Calu3 (cell line): ENCODE measurements at places on chromosomes 6 and 20. TPM values are rescaled to one million over a fixed set of nuclear protein-coding genes. Genes with fewer than 3 reads are reported as not detected.
A peak's percentile ranks its signal among the peaks of the same experiment; 100 is the strongest.

- DNase-seq = no peak
Measured at GRCh38 chr6:164347455-164347854, 932.9 kb downstream of the QKI start.

- no peak for DNase-seq
Measured at GRCh38 chr6:135938576-135939207, 87.2 kb downstream of the PDE7B start.

DNA sequence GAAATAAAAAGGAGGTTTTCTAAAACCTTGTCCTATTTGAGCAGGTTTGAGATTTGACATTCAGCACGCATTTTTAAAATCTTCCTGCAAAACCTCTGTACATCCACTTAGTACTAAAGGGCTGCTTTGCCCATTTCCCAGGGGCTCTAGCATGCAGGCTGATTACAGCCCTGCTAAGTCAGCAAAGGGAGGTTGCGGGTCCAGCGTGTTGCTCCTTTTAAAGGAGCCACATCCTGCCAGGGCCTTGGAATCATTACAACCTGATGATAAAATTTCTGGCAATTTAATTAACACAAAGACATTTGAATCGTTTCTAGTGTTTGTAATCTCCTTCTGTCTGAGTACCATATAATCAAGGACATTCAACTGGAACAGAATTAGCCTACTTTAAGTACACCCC is 455.1 kb upstream of the CITED2 start:
- no peak for DNase-seq

DNA sequence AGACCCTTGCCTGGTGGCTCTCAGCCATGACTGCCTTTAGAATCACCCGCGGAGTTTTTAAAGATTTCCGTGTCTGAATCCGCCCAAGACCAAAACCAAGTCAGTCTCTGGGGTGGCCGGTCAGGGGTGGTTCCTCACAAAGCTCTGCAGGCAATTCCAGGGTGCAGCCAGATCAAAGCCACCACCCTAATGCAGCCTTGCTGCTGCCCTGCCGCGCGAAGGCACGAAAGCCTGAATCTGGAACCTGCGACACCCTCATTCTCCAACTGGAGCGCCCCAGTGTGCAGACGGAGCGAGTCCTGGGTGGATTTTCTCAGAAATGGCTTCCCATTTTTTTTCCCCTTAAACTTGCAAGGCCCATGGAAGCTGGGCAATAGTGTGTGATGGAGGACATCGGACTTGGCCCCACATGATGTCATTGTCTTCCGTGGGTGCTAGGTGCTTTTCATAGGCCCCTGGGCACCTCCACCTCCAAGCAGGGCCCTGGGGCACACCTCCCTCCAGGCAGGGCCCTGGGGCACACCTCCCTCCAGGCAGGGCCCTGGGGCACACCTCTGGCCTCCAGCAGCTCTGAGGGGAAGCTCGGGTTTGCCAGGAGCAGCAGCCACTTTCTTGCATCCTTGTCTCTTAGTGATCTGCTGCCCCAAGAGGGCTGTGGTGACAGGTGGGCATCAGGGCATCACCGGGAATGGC is 343.1 kb downstream of the ZFAND3 start:
- no peak for DNase-seq

- DNase-seq = no peak
Measured at GRCh38 chr6:10583509-10583901, 62.4 kb downstream of the GCNT2 start.

- DNase-seq = no peak
Measured at GRCh38 chr6:82072121-82072521, 175.4 kb downstream of the IBTK start.

DNA sequence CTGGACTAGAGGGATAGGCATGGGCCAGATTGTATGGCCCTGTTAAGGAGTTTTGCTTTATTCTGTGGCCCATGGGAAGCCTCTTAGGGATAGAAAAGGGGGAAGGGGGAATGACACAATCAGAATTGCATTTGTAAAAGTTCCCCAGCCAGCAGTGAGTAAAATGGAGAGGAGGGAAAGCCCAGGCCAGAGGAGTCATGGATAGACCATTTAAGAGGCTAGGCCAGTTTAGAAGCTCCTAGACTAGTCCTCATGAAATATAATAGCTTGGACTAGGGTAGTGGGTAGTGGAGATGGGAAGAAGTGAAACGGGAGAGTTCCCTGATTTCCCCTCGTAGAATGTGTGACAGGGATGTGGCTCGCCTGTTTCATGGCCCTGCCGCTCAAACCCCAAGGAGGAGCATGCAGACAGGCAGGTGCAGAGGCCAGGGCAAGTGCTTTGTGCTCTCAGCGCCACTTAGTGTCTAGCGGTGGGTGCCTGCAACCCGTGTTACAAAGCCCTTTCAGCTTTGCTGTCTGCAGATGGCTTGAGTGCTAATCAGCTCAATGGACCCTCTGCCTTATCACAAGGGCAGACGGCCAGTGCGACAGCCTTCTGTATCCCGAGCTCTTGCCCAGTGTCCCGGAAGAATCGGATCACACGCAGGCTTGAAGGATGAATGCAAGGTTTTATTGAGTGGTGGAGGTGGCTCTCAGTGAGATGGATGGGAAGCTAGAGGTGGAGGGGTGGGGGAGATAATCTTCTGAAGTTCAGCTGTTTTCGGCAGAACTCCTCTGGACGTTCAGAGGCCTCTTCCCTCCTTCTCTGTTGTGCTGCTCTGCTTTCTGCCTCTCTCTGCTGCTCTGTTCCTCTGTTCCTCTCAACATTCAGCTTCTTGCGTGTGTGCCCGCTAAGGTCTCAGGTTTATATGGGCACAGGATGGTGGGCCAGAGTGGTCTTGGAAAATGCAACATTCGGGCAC is 141.1 kb downstream of the CEP57L1 start:
- DNase-seq = no peak

DNA sequence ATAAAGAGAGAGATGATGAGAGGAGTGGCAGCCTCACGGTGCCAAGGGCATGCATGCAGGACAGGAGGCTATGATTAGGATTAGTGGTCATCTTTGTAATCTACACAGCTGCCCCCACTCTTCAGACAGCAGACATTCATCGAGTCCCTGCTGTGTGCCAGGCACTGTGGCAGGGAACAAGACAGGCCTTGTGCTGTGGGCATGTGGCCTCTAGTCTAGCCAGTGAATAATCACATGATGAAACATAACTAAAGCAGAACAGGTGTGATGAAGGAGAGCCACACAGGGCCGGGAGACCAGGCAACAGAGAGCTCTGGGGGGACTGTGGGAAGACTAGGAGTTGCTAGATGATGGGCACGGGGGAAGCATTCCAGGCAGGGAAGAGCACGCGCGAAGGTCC is 22.2 kb downstream of the TOX2 start:
- no peak for DNase-seq

GRCh38 chr6:137237413-137238170 is 18.4 kb upstream of the IFNGR1 start:
- DNase-seq = peak; percentile 17

DNA sequence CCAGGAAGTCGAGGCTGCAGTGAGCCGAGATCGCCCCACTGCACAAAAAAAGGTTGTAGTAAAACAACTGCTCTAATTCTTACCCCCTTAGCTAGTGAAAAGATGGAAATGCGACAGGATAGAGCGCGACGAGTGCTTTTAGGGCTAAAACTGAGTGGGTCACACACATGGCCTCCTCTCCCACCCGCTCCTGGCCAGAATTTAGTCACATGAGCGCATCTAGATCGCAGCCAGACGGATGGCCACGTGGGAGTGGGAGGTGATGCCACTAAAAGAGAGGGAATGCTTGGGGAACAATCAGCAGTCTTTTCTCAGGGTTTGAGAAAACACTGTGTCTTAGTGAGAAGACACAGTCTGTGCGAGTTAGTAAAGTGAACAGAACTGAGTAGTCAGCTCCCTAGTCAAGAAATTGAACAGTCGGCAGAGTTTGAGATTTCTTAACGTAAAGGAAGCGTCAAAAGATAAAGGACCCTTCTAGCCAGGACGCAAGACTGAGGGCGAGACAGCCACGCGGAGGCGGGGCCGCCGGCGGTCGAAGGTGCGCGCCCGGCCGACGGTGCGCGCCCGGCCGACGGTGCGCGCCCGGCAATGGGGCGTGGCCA is 664 bp upstream of the ACTR5 start:
- DNase-seq = no peak

DNA sequence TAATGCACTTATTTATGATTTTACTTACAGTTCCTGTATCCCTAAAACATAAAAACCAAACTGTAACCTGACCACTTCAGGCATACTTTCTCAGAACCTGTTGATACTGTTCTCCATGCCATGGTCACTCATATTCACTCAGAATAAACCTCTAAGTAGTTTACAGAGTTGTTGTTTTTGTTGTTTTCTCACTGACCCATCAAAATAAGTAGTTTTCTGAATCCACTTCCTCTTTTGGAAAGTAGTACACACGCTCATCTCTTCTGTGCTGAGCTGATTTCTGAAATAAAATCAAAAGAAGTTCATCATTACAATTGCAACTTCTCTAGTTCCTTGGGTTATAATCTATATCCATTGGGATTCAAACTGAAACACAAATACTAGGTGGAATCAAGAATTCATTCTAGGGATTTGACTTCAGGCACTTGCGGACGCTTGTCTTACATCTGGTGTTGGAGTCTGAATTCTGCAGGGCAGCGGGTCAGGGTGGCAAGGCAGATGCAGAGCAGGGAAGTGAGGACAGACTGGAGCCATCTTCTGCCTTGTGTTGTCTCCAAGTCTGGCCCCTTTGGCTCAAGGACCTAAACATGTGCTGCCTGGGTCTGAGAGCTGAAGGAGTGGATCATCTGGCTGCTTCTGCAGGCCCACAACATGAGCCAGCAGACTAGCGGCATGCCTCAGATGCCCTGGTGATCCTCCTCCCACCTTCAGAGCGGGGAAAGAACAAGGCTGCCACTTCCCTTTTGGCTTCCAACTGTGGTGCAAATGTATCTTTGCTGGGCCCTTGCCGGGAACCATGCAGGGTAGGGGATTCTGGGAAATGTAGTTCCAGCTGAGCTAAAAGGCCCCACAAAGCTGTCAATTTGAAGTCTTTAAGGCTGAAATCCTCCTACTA is 167.9 kb upstream of the MYLIP start:
- DNase-seq = no peak

DNA sequence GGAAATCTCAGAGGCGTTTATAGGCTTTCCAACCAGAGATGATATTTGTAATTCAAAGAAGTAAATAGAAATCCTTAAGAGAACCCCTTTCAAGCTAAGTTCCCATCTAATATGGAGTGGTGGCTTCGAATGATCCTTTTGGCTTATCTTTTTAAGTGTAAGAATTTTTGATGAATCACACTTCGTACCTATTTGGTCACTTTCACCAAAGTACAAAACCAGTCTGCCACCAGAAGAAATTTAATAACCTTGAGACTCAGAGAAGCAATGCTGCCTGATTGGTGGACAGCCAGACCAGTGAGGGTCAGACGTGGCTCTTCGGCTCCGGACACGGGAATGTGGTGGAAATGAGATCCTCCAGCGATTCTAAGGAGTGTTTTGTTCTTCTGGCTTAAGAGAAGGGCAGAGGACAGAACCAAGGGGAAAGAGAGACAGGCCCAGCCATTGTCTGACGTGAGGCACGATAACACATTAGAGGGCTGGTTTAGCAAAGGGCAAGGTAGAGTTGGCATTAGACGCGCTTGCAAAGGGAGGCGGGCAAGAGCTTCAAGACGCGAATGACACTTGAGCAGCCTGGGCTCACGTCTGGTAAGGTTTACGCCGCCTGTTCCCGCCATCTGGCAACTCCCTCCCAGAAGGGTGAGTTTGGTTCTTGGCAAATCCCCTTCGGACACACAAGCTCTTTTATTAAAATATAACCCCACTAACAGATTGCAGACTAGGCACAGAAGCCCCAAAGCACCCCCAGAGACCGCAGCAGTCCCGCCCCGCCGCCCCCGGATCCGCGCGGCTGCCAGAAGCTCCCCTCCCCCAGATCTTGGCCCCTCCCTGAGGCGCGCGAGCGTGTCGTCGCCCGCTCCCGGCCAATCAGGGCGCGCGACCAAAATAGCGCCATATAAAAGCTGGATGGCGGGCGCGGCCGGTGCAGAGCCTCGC is 50.0 kb upstream of the EZR start:
- peak; percentile 98 for DNase-seq

GRCh38 chr20:41277049-41277448 is 40.5 kb downstream of the ZHX3 start:
- no peak for DNase-seq

Gene OPN5
- total RNA-seq = not detected in 2 replicates

Gene MAPK13
- 52.3 and 59.3 TPM in 2 replicates for total RNA-seq

Gene ANKEF1
- total RNA-seq = 9.0 and 11.0 TPM in 2 replicates

Gene DDX39B
- 631 and 646 TPM in 2 replicates for total RNA-seq
